Mammary epithelial cell (primary cell): ENCODE measurements at places on chromosomes 3 and 15.
A peak's percentile ranks its signal among the peaks of the same experiment; 100 is the strongest.

DNA sequence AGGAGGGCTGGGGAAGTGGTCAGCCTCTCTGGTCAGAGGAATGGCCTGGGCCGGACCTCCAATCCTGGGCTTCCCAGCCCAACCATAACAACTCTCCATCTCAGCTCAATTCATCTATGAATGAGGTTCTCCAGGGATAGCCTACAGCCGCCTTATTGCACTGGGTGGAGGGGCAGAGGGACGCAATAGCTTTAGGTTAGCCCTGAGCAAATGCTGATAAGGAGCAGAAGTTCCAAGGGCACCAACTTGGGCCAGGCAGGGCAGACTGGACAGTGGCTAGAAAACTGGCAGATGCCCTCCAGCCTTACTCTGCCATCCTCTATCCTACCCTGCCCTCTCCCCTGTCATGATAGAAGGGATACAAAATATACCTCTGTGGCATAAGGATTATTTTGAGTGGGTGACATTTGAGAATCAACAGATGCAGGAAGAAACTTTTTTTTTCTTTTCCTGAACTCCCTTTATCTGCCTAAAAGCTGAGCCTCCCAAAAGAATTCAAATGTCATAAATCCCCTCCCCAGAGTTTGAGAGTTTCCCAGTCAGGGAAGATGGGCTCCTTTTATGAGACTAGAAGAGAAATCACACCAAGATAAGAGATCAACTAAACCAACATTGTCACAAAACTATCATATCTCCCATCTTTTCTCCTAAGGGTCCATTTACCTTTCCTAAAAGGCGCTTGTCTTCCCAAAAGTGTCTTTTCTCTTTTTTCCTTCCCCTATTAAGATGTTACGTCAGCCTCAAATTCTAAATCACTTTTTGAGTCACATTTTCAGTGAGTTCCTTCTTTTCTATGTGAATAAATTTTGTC lies 40.4 kb upstream of the C15orf39 start:
- no peak for DNase-seq

GRCh38 chr15:35857567-35858226 lies 311.7 kb upstream of the DPH6 start:
- no peak for DNase-seq

GRCh38 chr3:64651741-64652241 lies 36.0 kb downstream of the ADAMTS9 start:
- DNase-seq: no peak

DNA sequence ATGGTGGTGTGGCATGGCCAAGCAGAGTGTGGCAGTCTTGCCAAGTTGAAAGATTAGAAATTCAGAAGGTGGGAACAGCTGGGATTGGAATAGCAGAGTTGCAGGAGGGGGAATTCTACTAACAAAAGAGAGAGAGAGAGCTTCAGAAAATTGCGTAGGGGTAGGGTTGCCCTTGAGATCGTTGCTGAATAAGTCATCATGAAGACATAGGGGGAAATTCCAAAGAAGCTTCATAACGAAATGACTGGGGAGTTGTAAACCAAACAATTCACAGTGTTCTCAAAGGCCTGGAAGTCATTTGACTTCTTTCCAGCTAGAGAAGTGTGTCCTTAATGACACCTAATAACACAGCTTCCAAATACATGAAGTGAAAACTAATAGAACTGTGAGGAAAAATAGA lies 26.3 kb upstream of the TIPARP start:
- DNase-seq: peak; percentile 37

- DNase-seq: no peak
Observed at GRCh38 chr3:150840802-150841515, 64.3 kb downstream of the MINDY4B start.

- DNase-seq: peak; percentile 50
Observed at GRCh38 chr15:85402195-85402881, 21.9 kb downstream of the AKAP13 start.

DNA sequence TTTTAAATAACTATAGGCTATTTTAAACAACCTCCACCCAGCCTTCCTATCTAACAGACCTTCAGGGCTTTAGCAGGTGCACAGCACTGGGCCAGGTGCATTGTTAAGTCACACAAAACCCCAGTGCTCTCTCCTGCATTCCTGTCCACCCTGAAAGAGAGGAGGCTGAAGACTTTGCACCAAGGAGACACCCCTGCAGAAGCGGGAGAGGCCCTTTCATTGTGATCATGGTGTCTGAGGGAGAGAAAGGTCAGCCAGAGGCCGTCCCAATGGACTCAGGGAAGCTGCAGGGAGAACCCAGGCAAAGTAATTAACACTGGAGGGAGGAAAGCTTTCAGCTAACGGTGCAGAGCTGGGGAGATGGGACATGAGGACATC lies 5.2 kb downstream of the LRIG1 start:
- no peak for DNase-seq

DNA sequence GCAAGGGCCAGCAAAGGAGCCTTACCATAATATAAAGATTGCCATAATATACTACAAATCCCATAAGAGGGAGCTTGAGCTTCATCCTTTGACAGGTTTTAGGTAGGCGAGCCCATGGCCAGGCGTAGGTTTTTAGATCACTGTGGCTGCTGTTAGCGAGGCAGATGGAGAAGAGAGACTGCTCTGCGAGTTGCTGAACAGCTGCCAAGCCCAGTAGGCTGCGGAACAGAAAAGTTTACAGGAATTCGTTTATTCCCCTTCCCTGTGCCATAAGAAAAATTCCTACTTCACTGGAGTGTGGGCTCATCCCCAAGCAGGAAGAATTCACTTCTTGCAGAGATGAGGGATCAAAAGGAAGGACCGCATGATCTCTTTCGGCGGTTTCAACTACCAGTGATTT lies 30.5 kb downstream of the TMED3 start:
- DNase-seq: no peak

DNA sequence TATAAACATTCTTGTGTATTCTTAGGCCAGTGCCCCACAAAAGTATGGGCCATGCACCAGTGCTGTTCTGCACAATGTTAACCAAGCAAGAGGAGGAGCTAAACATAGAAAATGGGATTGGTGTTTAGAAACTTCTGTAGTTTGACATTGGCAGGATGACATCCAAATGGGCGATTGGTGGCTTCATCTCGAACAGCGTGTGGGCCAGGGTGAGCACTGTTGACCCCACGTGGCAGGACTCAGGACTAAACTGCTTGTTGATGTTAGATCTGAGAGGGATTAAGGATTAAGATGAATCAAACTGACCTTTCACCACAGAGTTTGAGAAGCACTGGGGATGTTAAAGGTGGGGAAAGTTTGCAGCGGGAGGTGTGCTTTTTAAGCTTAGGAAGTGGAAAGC lies 31.9 kb downstream of the ZNF710 start:
- DNase-seq: no peak

GRCh38 chr3:64267721-64268604 lies 42.7 kb upstream of the PRICKLE2 start:
- DNase-seq: peak; percentile 76

DNA sequence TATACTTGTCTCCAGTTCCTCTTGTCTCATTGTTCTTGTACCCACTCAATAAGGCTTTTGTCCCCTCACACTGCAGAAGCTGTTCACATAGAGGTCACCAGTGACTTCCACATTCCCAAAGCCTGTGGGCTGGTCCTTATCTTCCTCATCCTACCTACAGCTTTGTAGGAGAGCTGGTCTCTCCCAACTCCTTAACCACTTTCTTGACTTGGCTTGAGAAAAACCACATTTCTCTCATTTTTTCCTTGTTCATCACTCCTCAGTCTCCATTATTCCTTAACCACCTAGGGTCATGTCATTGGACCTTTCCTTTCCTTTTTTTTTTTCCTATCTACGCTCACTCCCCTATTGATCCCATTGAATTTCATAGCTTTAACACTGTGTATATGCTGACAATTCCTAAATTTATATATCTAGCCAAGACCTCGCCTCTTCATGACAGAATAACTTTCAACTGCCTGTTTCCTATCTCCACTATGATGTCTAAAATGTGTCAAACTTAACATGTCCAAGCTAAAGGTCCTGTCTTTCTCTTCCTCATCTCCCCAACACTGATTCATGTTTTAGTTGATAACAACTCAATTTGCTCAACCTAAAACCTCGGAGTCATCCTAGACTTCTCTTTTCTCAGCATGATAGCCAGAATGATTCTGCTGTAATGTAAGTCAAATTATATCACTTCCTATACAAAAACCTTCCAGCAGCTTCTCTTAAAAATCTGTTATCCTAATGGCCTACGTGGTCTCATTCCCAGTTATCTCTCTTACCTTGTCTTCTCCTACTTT lies 49.5 kb downstream of the CEP63 start:
- no peak for DNase-seq

DNA sequence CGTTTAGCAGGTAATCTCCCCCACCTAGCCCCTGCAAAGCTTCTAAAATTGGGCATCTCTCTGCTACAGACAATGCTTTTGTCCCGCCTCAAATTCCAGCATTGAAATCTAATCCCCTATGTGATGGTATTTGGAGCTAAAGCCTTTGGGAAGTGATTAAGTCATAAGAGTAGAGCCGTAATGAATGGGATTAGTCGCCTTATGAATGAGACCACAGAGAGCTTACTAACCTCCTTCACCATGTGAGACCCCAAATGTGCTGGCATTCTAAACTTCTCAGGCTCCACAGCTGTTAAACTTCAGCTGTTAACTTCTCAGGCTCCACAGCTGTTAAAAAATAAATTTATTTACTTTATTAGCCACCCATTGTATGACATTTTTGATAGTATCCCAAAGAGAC lies 374.2 kb upstream of the BCHE start:
- DNase-seq: no peak

DNA sequence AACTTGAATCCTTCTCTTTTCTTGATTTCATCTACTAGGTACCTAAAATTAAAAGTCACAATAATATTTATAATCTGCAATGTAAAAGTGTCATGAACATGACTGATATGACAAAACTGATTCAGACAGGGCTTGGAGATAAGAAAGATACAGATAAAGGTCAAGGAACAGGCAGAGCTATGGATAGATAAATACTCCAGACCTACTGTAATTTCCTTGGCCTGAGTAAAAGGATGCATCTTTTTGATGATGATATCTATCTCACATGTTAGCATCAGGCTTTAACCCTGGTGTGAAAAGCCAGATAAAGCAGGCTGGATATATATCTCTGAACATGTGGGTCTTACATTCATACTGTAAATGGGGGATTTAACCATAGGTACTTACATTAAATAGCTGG lies 108.1 kb downstream of the GADL1 start:
- no peak for DNase-seq

DNA sequence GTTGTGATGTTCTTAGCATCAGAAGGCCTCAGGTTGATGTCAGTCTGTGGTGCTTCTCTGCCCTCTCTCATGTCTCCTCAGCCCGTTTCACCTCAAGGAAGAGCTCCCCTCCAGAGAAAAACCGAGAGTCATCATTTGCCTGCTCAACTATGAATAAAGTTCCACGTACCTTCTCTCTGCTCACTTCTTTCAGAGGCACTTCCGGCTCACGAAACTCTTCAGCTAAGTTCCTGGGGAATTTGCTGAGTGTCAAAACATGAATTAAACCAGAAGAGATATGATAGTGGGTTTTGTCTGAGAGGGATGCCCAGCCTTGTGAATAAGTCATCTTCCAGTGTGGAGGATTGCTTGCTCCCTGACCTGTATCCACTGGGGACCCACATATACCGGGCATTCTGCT lies 37.7 kb downstream of the CCR4 start:
- DNase-seq: no peak

DNA sequence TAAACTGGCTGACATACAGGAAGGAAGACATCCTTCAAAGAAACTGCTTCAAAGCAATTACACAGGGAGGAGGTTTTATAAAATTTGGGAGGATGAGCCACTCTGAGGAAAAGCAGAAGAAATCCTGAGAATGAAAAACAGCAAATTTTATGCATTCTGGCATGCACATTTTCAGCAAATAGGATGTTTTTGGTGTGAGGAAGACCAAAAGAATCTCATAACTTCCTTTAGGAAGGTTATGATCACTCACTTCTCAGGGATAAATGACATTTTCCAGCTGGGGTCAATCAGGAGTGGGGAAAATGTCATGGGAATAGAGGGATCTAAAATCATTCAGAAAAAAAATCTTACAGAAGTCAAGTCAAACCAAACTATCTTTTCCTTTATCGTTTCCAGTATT lies 371.7 kb upstream of the CNTN6 start:
- no peak for DNase-seq

DNA sequence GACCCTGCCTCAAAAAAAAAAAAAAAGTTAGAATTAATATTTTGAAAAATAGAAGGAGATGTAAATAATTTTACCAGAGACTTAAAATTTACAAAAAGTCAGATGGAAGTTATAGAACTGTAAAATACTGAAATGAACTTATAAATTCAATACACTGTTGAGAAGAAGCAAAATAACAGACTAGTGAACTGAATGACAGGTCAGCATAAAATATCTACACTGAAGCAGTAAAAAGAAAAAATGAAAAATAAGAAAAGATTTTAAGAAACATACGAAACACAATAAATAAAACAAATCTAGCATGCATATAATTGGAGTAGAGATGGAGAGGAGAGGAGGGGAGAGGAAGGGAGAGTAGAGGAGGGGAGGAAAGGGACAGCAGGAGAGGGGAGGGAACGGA lies 33.3 kb upstream of the TP63 start:
- DNase-seq: no peak

- no peak for DNase-seq
Observed at GRCh38 chr3:146283781-146284445, 33.0 kb upstream of the PLSCR4 start.

DNA sequence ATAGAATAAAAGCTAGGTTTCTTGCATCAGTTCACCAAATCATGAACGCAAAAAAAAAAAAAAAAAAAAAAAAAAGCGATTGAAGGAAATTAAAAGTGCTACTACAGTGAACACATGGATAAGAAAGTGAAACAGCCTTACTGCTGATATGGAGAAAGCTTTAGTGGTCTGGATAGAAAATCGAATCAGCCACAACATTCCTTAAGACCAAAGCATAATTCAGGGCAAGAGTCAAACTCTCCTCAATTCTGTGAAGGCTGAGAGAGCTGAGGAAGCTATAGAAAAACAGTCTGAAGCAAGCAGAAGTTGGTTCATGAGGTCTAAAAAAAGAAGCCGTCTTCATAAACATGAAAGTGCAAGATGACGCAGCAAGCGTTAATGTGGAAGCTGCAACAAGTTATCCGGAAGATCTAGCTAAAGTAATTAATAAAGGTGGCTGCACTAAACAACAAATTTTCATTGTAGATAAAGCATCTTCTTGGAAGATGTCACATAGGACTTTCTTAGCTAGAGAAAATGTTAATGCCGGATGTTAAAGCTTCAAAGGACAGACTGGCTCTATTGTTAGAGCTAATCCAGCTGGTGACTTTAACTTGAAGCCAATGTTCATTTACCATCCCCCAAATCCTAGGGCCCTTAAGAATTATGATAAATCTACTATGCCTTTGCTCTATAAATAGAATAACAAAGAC lies 19.2 kb downstream of the P3H2 start:
- DNase-seq: no peak
